ENCODE measurements at places on chromosomes 7 and 10.

GRCh38 chr10:60576130-60577069, 186.7 kb upstream of the ANK3 start:
- DNase-seq: no peak

- no peak for DNase-seq
Observed at GRCh38 chr7:55568613-55569268, 3.6 kb downstream of the VOPP1 start.

DNA sequence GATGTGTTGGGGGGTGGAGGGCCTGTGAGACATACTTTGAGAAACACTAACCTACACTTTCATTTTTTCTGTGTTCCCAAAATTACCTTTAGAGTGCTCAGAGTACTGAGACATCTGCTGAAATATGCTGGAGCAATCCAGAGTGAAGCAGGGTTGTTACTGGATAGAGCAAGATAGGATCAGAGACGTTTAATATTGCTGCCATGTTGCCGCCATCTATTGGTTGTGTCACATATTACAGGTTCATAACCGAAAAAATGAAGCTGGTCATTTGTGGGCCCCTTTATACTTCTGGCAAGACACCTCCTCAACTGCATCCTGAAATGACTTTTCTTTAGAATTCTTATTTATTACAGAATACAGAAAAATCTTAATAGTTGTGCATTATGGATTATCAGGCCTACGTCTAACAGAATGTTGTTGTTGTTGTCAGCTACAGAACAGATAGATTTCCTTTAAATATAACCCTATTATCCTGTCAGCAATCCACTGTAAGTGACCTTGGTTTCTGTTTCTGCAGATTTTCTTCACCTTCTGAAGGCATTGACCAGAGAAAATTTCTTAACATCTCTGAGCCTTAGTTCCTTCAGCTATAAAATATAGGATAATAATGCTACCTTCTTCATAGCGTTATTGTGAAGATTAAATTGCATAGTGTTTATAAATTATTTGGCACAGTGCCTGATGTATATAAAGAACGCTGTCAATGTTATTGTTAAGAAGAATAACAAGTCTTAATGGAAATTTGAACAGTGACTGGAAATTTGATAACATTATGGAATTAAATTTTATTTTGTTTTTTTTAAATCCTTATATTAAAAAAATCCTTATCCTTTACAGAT, 16.2 kb upstream of the DLD start:
- no peak for DNase-seq

- no peak for DNase-seq
Observed at GRCh38 chr10:96212911-96213310, 58.5 kb downstream of the BLNK start.

- DNase-seq: no peak
Observed at GRCh38 chr10:69087590-69088470, at the start of gene SRGN. Gene SRGN (plus strand): TSS chr10:69088103. CDS start chr10:69088158, 55 bp downstream.

- DNase-seq: no peak
Observed at GRCh38 chr7:155850766-155851678, 38.8 kb upstream of the SHH start.

- no peak for DNase-seq
Observed at GRCh38 chr7:71769326-71769725, 637.4 kb downstream of the GALNT17 start.

GRCh38 chr7:11665357-11665756, 166.6 kb downstream of the THSD7A start:
- no peak for DNase-seq

- no peak for DNase-seq
Observed at GRCh38 chr7:12550956-12551355, 19.6 kb upstream of the SCIN start.

DNA sequence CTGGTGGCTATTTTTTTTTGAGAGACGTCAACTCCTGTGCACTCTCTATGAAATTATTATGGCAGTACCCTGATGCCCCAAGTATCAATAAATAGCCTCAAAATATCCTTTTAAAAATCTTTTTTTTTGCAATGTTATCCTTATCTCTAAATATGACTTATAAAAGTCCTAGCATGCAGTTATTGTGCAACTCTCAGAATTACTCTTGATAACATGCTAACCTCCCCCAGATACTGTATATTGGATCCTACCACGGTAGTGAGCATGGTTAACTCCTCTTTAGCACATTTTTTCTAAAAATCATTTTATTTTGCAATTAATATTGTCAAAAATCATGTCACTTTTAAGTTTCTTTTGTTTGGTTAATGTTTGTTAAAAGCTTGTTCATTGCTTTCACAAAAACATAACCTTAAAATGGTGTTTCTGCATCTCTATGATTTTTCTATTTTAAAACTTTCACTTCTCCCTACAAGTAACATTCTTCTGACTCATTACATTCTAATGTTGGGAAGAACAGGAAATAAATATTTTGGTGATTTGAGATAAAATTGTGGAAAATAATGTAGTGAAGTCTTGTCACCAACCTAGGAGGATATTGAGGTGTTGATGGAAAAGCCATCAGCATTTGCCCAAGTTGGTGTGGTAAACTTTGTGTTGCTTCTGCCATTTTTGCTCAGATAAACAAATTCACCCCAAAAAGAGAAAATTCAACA, 42.1 kb upstream of the ADRA2A start:
- DNase-seq: no peak

Data from stimulated activated CD8-positive, alpha-beta memory T cell treated with anti-CD3 and anti-CD28 coated beads, Interleukin-15, amount 100 ng/mL, for 24 hours (primary cell).